NCI-H1092 (cell line): ENCODE measurements at places on chromosomes 11 and 22.

DNA sequence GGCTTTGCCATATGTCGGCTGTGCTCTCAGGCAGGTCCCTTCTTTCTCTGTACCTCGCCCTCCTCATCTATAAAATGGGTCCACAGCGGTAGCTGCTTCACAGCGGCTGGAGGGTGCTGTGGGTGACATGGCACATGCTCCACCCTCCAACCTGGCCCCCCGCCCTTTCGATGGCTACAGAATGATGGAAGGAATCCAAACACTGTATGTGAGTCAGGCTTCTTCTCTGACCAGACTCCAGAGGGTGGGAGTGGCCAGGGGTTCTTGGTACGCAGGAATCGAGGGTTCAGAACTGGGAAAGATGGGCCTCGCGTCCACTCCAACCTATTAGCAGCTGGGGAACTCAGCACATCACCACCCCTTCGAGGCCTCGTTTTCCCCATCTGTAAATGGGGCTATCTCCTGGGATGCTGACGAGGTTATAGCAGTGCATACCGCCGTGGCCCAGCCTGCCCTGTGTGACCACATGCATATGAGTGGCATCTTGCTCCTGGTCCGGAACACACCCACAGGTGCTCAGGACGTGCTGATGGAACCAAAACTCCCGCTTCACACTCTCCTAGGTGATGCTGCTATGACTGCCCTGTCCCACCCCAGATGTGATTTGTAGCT, 26.4 kb downstream of the MN1 start:
- DNase-seq, result no peak

- DNase-seq, result no peak
These were observed 1297.5 kb downstream of the LRRC4C start for GRCh38 chr11:40161854-40162410.

DNA sequence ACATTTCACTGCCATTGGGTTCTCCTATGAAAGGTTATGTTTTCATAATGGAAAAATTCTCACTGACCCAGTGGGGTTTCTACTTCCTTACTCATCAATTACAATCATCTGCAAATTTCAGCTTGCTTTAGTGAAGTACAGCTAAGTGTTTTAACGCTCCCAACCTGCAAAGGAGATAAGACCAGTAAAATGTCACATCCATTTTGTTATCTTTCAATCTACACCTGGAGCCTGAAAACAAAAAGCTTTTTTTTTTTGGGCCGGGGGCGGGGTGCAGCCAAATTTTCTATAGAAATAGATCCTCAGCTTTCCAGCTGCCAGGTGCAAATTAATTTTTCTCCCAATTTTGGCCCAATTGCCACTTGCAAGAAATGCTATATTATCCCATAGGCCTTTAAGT, 40.6 kb downstream of the CADM1 start:
- no peak for DNase-seq

GRCh38 chr22:46102752-46103151, 47.6 kb upstream of the PPARA start:
- no peak for DNase-seq

DNA sequence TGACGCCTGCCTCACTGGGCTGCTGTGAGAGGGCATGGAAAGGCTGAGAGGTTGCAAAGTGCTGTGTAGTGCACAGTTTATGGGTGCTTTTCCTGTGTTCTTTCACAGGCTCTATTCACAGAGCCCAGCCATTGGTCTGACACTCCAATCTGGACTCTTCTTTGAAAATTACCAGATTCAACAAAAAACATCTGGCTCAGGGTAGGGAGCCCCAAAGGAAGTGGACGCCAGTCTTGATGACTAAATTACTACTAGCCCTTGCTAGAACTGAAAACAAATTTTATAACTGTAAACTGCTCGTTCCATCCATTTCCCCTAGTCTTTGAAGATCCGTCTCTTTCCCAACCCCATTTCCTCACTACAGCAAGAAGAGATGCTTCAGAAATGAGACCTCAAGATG, 178.6 kb downstream of the TENM4 start:
- DNase-seq, result no peak

DNA sequence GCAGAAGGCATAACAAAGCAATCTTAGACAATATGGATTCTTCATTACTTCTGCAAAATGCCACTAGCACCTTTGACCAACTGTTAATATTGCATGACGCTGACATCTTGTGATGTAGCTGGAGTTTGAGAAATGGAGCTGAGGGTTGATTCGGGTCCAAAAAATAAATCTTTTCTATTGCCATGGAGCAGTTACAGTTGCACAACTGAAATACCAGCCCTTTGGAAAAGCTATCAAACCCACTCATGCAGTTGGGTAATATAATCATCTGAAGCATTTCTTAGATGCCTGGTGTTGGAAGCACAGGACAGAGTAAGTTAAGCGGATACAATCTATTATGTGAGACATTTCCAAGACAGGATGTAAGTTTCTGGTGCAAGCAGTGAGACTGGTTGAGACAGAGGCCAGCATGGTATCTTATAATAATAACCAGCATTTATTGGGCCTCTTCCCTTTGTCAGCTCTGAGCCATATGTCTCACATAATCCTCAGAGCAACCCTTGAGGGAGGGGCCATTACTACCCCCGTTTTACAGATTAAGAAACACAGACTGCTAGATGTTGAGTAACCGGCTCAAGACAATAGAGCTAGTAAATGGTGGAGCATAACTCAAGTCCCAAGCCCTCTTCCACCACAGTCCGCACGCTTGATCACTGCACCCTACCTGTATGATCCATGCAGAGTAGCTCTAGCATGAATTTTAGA, 74.9 kb upstream of the CAPRIN1 start:
- no peak for DNase-seq

GRCh38 chr11:61542705-61543104, 34.2 kb downstream of the LRRC10B start:
- DNase-seq, result no peak

- no peak for DNase-seq
These were observed 12.4 kb upstream of the SCARF2 start for GRCh38 chr22:20449819-20450550.

DNA sequence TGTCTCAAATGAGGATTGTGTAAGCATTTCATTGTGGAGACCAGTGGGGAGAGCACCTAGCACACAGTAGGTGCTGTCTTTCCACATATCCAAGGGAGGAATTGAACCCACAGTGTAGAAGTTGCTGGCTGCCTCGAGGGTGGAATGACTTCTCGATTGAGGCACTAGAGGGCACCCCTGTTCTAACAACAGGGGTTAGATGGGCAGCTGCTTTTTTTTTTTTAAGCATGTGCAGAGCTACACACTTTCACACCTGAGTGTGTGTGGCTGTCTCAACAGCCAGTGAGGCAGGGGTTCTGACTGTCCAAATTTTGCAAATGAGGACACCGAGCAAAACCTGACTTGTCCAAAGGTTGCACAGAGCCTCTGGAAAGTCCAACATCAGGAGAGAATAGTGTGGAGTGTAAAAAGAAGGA, 118.2 kb upstream of the CRYBB3 start:
- no peak for DNase-seq

DNA sequence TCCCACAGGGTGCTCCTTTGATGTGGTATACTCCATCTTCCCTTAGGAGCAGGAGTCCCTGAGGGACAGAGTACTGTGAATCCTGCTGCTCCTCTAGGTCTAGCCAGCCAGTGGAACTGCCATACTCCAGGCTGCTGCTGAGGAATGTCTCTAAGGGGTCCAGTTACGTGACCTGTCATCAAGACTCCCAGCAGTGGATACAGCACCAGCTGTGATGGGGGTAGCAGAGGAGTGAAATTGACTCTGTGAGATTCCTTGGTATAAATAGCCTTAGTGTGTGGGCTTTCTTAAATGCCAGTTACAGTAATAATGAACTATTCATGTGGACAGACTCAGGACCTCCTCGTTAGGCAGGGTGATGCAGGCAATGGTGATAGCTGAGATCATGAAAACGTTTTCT, 140.4 kb upstream of the LUZP2 start:
- no peak for DNase-seq

DNA sequence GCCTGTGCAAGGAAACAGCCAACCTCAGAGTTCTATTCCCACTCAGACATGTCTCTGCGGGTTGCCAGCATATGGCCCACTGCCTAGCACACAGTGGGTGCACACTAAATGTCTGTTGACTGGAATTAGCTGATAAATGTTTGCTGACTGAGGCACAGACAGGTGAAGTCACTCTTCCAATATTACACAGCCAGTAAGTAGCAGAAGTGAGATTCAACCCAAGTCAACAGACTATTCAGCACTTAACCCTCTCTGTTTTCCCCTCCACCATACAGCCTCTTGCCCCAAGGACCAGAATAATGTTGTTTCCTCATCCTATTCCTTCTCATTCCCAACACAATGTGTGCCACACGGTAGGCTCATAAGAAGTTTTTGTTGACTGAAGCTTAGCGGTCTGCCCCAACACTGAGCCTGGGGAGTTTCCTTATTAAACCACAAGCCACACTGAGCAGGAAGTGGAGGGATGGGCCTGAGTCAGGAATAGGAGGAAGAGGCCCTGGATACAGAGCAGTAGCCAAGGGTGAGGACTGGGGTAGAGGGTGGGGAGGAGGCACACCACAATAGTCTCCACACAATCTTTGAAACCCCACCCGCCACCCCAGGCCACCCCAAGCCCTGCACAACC, 15.7 kb upstream of the IL10RA start:
- DNase-seq, result no peak

GRCh38 chr11:111395081-111395480, 16.0 kb upstream of the POU2AF1 start:
- no peak for DNase-seq

- DNase-seq, result no peak
These were observed 10.7 kb upstream of the SESN3 start for GRCh38 chr11:95241681-95242081.

DNA sequence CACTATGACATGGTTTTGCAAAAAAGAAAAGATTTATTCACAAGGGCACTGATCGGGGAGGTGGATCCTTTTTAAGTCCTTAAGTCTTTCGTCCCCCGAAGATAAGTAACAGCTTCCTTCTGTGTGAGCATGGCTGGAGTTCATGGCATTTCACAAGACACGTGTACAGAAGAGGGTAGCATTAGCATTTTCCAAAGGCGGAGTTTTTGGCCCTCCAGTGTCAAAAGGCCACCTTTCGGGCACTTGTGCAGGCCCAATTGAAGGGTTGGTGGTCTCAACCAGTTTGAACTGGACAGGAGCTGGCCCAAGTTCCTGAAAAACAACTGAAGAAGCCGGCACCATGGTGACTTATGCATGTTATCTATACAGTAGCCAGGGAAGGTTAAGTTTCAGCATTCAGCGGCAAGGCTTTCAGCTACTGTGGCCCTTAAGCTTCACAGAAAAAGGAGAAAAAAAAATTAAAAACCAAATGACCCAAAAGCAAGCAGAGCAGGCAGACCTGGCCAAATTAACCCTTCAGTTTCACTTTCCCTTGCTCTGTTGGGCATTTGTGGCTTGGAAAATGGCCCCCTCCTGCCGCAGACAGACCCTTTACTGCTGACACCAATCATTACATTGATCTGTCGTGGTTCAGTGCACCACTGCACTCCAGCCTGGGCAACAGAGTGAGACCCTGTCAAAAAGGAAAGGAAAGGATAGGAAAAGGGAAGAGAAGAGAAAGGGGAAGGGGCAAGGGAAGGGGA, 18.7 kb downstream of the ZNF74 start:
- no peak for DNase-seq

DNA sequence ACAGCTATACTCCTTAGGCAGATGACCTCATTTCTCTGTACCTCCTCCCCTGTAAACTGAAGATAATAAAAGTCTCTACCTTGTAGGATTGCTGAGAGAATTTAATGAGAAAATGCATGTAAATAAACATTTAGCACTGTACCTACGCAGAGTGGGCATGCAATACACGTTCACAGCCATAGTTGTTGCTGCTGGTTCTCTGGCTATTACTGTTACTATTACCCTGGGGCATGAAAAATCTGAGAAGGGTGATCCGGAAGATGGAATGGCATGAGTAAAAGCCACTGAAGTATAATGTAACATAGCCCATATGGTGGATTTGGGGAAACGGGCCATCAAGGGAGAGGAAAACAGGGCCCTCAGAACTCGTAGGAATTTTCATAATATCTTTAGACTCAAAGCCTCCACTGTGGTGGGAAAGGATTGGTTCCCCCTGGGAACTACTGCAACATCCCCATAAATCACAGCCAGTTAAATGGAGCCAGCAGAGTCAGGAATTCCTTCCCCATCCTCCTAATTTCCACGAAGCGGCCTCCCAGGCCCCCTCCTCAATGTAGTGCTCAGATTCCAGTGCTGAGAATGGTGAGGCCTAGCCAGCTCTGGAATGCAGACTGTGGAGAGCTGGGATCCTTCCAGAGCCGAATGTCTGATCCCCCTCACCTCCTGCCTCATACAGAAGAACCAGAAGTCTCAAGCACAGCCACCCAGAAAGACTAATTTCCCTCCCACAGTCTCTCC, 205.3 kb downstream of the MN1 start:
- DNase-seq, result no peak

DNA sequence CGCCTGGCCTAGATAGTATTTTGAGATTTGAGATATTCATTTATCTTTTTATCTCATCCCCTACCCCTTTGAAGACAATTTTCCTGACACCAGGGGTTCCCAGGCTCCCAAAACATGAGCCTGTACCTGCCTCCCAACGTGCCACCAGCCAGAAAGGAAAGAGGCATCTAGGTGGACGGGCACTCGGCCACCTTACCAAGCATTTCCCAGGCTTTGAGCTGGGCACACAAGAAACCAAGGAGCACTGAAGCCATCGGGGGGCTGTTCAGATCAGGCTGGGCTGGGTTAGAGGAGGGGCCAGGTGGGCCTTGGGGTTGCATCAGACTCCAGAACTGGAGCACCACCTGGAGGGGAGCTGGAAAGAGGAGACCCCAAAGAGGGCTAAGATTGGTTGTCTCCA, 28.5 kb upstream of the BAIAP2L2 start:
- DNase-seq, result no peak

- no peak for DNase-seq
These were observed 42.5 kb upstream of the SMIM38 start for GRCh38 chr11:69113226-69113625.

DNA sequence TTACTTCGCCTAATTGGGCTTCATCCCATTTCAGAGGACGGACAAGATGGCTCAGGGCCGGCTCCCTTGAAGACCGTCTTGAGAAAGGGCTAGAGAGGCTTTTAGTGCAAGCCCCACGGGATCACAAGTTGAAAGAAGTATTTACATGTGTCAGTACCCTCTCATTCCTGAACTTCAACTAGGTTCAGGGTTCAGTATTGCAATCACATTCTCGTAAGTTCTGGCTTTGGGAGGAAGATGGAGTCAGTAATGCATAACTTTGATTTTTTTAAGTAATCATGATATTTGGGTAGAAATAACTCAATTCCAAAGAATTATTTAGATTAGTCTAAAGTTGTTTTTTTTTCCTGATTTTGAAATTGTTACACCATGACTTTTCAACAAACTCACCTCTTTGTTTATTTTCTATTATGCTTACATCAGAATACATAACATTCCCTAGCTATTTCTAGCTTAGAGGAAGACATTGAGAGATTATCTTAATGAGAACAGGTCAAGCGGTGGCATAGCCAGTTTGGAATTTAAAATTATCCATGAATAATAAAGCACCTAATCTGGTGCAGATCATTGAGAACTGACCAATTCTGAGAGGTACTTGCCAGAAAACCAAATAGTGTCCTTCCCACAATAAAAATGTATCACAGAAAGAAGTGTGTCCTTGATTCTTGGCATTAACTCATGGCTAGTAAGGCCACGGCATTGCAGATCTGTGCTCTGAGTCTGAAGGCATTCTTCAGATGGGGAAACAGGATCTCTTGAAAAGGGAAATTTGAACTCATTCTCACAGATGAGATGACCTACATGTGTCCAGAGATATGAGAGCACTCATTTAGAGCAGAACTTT, 92.1 kb upstream of the BLID start:
- DNase-seq, result no peak

GRCh38 chr22:19517919-19518611, 6.1 kb downstream of the CLDN5 start:
- no peak for DNase-seq
